ENCODE measurements at places on chromosomes 2 and 18. TPM values are rescaled to one million over a fixed set of nuclear protein-coding genes. Genes with fewer than 3 reads are reported as not detected.

GRCh38 chr18:30634249-30634648, 408.3 kb downstream of the DSC3 start:
- DNase-seq: no peak
- H3K36me3 ChIP-seq: no peaks in the 10 kb centered on the region
- H3K4me3 ChIP-seq: no peak overlapping the region
- H3K27ac ChIP-seq: no peak overlapping the region

- H3K27ac ChIP-seq: no peak overlapping the region
- peaks cover 3% of the 10 kb centered on the region for H3K4me1 ChIP-seq
- H3K27me3 ChIP-seq: no peaks in the 10 kb centered on the region
- H3K36me3 ChIP-seq: peaks cover 24% of the 10 kb centered on the region
- H3K4me3 ChIP-seq: no peak overlapping the region
These were observed 30.3 kb downstream of the CD8A start for GRCh38 chr2:86760371-86760770.

DNA sequence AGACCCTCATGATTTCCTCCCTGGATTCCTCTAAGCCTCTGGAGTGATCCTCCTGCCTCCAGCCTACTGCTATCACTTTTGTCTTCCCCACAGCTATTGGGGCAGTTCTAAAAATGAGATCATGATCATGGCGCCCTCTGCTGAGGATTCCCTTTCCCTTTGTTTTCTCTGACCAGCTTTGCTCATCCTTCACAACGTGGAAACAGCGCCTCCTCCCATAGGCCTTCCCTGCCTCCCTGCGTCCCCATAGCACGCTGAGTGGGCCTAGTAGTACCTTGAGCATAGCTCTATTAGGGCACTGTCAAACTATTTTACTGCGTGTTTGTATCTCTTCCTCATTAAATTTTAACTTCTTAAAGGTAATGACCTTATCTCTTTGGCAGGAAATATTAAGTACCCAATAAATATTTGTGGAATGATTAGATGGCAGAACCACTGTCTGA, 207.0 kb upstream of the FANCL start:
- peaks cover 7% of the 10 kb centered on the region for H3K27me3 ChIP-seq
- H3K4me3 ChIP-seq: no peak overlapping the region
- H3K27ac ChIP-seq: no peak overlapping the region

DNA sequence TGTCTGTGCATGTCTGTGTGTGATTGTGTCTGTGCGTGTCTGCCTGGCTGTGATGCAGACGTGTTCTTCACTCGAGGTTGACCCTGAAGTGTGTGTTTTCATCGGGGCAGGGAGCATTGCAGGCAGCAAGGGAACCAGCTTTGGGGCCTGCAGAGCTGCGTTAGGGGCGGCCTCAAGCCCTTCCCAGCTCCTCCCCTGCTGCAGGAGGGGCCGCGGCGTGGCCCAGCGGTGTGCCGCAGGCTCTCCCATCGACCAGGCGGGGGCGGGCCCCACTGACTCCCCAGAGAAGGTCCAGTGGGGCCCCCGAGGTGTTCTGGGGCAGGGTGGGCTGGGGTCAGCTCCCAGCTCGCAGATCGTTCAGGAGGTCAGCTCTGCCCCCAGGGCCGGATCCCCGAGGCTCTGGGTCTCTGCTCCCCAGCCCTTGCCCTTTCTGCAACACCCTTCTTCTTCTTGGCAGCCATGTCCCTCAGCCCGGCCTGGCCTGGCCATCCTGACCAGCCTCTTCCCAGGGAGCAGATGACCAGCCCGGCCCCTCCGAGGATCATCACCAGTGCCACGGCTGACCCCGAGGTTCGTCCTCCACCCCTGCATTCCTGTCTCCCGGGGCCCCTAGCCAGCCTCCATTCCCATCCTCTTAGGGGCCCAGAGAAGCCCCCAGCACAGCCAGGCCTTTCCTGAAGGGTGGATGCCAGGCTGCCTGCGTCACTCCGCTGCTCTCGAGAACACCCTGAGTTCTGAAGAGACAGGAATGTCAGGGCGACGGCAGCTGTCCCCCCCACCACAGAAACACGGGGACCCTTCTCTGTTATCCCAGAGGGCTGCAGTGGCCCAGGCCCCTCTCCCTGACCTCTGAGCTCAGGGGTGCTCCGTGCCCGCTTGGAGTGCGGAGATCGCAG, 11.1 kb upstream of the KLHL30 start:
- no peaks in the 10 kb centered on the region for H3K27me3 ChIP-seq
- H3K4me1 ChIP-seq: no peaks in the 10 kb centered on the region
- H3K4me3 ChIP-seq: no peak overlapping the region

DNA sequence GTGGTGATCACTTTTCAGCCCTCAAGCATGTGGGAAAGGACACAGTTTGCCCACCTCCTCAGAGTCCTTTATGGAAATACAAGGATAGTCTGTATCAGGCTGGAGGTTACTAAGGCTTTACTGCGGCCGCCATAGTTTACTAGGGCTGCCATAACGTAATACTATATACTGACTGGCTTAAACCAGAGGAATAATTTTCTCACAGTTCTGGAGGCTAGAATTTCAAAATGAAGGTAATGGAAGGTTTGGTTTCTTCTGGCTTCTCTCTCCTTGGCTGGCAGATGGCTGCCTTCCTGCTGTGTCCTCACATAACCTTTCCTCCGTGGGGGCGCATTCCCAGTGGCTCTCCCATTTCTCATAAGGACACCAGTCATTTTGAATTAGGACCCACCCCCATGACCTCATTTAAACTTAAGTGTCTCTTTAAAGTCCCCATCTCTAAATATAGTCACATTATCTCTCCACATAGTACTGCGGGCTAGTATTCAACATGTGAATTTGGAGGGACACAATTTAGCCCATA, 12.5 kb upstream of the ATIC start:
- no peak overlapping the region for H3K27ac ChIP-seq
- no peak for DNase-seq
- H3K27me3 ChIP-seq: no peaks in the 10 kb centered on the region
- no peaks in the 10 kb centered on the region for H3K36me3 ChIP-seq
- no peaks in the 10 kb centered on the region for H3K4me1 ChIP-seq
- H3K4me3 ChIP-seq: no peak overlapping the region

GRCh38 chr18:55687106-55687505, 99.1 kb upstream of the TCF4 start:
- DNase-seq: no peak
- no peak overlapping the region for H3K27ac ChIP-seq
- no peaks in the 10 kb centered on the region for H3K4me1 ChIP-seq
- no peaks in the 10 kb centered on the region for H3K36me3 ChIP-seq
- H3K27me3 ChIP-seq: no peaks in the 10 kb centered on the region
- no peak overlapping the region for H3K4me3 ChIP-seq

- H3K4me3 ChIP-seq: no peak overlapping the region
- H3K27me3 ChIP-seq: peaks cover 2% of the 10 kb centered on the region
- peaks cover 1% of the 10 kb centered on the region for H3K36me3 ChIP-seq
- DNase-seq: no peak
These were observed 101.3 kb downstream of the CDC42EP3 start for GRCh38 chr2:37569986-37570679.

CD8B gene
- 1.3 TPM for total RNA-seq

- H3K4me1 ChIP-seq: no peaks in the 10 kb centered on the region
- peaks cover 18% of the 10 kb centered on the region for H3K27me3 ChIP-seq
- H3K27ac ChIP-seq: no peak overlapping the region
- no peak overlapping the region for H3K4me3 ChIP-seq
These were observed 58.0 kb downstream of the CDCA7 start for GRCh38 chr2:173412628-173413027.

GRCh38 chr2:215920244-215921100, 92.9 kb downstream of the MREG start:
- peak; percentile 66 for DNase-seq
- no peaks in the 10 kb centered on the region for H3K36me3 ChIP-seq
- no peak overlapping the region for H3K27ac ChIP-seq

DNA sequence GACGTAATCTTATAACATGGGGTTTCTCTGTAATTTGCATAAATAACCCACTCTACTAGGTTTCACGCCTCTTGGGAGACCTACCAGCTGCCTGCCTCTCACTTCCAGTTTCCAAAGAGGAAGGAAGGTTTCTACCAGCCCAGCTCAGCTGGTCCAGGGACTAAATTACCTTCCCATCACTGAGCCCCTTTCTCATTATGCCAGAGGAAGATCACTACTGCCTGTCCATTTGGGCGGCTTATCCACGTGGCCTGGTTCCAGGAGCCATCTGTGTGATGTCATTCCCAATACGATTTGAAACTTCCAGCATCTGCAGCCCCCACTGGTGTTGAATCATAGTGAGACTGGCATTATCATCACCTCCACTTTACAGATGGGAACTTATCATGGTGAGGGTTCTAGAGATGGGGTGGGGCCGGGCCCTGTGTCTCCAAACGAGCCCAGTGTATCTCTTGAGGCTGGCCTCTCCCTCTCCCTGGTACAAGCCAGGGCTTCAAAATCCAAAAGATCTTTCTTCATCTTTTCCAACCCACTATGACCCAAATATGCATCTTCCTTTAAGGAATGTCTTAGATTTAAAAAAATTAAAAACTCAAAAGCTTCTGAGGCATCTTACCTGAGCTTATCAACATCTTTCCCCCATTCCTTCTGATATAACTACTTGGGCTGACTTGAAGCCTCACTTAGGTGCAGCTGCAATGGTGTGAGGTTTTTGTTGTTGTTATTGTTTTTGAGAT, 140.8 kb downstream of the DDX1 start:
- no peak overlapping the region for H3K4me3 ChIP-seq
- H3K27ac ChIP-seq: no peak overlapping the region
- no peaks in the 10 kb centered on the region for H3K4me1 ChIP-seq
- no peak for DNase-seq
- H3K36me3 ChIP-seq: no peaks in the 10 kb centered on the region

EFHD1 gene
- 0.32 TPM for total RNA-seq

DNA sequence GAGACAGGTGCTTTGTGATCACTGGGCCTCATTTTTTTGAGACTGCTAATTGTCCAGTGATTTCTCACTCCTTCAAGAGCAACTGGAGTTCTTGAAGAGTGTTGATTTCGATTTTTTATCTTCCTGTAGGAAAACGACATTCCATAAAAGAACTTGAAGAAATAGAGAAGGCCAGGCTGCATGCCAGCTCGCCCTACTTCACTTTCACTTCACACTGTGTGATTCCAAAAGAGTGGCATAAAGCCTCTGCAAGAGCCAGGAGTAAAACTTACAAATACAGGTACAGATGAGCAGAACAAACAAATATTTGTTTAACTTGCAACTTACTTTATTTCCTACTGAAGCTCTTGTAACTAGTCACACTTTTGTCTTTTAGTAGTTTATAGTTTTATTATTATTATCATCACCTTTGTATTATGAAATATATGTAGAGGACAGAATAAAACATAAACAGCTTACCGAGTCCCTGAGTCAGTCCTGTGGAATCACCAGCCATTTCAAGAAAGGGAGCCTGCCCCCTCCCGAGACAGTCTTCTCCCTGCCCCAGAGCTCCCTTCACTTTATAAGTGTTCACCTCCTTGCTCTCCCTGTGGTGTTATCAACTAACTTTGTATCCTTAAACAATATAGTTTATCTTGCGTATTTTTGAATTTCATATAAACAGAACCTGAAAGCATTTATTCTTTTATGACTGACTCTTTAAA, 8.7 kb downstream of the FAM228A start:
- H3K4me3 ChIP-seq: no peak overlapping the region
- no peak overlapping the region for H3K27ac ChIP-seq
- no peaks in the 10 kb centered on the region for H3K36me3 ChIP-seq
- no peaks in the 10 kb centered on the region for H3K4me1 ChIP-seq

GRCh38 chr2:180905461-180905860, 74.9 kb upstream of the UBE2E3 start:
- no peak for DNase-seq
- H3K27ac ChIP-seq: no peak overlapping the region
- H3K36me3 ChIP-seq: no peaks in the 10 kb centered on the region

DNA sequence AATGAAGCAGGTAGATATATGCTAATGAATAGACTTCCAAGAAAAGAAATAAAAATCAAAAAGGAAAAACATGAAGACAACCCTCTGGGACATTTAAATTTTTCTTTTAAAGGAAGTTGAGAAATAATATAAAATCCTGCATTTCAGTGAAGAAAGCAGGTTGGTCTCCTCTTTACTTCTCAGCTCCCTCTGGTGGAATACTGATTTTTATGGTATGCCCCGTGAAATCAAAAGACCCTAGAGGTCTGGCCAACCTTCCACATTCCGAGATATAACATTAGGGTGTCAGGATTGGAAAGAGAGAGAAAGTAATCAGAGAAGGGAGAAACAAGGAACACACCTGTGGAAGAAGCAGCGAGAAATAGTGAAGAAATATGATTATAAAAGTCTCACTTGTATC, 72.7 kb downstream of the DNER start:
- no peaks in the 10 kb centered on the region for H3K36me3 ChIP-seq
- DNase-seq: no peak
- no peak overlapping the region for H3K27ac ChIP-seq
- H3K4me3 ChIP-seq: no peak overlapping the region

GRCh38 chr18:22964116-22964515, 31.0 kb downstream of the RBBP8 start:
- H3K36me3 ChIP-seq: peaks cover 21% of the 10 kb centered on the region
- no peaks in the 10 kb centered on the region for H3K27me3 ChIP-seq
- H3K27ac ChIP-seq: no peak overlapping the region
- H3K4me3 ChIP-seq: no peak overlapping the region
- H3K4me1 ChIP-seq: peaks cover 3% of the 10 kb centered on the region
- DNase-seq: no peak

DNA sequence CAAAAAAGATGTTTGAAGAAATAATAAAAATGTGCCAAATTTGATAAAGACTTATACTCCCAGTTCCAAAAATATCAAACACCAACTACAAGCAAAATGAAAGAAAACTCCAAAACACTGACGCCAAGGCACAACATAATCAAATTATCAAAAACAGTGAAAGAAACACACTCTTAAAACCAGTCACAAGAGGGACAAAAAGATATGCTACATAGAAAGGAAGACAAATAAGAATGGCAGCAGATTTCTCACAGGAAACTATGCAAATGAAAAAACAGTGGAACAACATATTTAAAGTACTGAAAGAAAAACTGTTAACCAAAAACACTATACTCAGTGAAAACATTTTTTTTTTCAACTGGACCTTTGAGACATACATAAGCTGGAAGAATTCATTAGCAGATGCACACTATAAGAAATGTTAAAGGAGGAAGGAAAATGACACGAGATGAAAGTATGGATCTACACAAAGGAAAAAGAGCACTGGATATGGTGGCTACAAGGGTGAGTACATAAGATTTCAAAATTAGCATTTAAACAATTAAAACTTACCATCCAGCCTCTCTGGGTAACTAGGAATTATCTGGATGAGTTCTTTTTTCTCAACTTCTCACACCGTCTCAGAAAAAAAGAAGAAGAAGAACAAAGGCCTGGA, 94.0 kb upstream of the ACVR1C start:
- no peak overlapping the region for H3K27ac ChIP-seq
- H3K27me3 ChIP-seq: no peaks in the 10 kb centered on the region
- no peak for DNase-seq
- H3K4me3 ChIP-seq: no peak overlapping the region

DNA sequence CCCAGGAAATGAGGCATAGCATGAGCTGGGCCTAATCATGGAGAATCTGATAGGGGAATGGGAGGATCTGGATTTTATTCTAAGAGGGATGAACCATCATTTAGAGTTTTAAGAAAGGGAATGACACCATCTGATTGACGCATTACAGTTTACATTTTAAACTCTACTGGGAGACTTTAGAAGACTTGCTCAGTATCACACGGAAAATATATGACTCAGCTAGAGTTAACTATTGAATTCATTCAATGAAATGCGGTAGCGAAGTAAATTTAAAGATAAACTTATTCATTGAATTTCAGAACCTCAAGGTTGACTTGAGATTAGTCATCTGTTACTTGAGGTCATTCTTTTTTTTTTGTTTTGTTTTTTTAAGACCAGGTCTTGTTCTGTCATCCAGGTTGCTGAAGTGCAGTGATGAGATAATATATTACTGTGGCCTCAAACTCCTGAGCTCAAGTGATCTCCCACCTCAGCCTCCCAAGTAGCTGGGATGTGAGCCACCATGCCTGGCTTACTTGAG, 25.0 kb downstream of the MC4R start:
- no peaks in the 10 kb centered on the region for H3K36me3 ChIP-seq
- DNase-seq: no peak
- no peaks in the 10 kb centered on the region for H3K27me3 ChIP-seq
- H3K4me1 ChIP-seq: no peaks in the 10 kb centered on the region
- H3K4me3 ChIP-seq: no peak overlapping the region
- no peak overlapping the region for H3K27ac ChIP-seq
